ENCODE measurements at places on chromosomes 5 and 9.

DNA sequence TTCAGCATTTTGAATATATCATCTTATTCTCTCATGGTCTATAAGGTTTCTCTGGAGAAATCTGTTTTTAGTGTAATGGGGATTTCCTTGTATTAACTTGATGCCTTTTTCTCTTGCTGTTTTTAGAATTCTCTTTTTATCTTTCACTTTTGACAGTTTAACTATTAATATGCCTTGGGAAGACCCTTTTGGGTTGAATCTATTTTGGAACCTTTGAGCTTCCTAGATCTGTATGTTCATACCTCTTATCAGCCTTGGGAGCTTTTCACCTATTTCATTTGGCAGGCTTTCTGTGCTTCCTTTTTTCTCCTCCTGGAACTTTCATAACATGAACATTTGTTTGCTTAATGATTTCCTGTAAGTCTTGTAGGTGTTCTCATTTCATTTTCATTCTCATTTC lies 22.2 kb downstream of the RCL1 start:
- DNase-seq: no peak

GRCh38 chr5:4228708-4229107 lies 633.1 kb downstream of the IRX1 start:
- DNase-seq: no peak

DNA sequence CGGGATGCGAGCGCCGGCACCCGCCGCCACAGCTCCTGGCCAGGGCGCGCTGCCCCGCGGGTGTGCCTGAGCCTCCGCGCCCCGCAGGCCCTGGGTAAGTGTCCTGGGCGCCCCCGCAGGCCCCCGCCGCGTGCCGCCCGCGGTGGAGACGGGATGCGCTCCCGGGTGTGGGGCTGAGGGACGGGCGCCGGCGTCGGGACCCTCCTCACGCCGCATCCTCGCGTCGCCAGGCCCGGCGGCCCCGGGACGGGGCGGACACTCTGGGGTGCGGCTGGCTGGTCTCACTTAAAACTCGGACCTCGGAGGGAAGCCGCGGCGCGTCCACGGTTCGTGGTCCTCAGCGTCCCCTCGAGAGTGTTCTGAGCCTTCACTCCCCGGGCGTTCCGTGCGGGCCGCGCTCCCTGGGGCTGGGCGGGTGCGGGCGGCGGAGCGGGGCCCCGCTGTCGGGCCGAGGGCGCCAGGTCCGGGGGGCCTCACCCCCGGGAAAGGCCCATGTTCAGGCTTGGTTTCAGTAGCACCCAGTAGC lies 275 bp downstream of the AHRR start:
- DNase-seq: no peak

- no peak for DNase-seq
These were observed 334.0 kb downstream of the NFIB start for GRCh38 chr9:13979941-13980318.

DNA sequence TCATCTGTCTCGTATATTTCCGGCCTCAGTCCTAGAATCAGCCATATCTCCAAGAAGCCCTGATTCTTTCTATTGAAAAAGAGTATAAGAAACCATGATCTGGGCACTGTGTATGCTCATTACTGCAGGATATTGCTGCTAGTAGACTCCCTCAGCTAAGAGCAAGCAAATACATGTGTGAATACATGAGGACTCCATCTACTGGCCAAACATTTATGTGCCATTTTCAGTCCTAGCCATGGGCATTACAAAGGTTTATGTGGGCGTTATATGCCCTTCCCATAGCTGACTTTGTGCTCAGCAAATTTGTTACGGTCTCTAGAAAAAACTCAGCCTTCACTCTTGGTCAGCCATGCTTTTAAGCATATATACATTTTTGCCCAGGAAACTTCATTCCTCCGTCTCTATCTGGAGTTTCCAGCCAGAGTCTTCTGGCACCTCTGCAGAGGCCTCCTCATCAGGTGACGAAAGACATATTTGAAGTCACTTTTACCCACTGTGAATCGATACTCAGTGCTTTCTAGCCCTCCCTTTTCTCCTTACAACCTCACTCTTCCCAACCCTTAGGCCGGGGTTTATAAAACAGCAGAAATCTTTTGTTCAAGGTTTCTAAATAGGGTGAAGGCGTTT lies 1495.6 kb upstream of the CDH6 start:
- DNase-seq: no peak

All from stimulated activated naive CD4-positive, alpha-beta T cell treated with Interleukin-2 at 50 U/mL for 16 hours (primary cell).